ENCODE measurements at places on chromosomes 5 and 9.

- DNase-seq: no peak
Measured at GRCh38 chr9:78371981-78372380, 75.1 kb downstream of the PSAT1 start.

DNA sequence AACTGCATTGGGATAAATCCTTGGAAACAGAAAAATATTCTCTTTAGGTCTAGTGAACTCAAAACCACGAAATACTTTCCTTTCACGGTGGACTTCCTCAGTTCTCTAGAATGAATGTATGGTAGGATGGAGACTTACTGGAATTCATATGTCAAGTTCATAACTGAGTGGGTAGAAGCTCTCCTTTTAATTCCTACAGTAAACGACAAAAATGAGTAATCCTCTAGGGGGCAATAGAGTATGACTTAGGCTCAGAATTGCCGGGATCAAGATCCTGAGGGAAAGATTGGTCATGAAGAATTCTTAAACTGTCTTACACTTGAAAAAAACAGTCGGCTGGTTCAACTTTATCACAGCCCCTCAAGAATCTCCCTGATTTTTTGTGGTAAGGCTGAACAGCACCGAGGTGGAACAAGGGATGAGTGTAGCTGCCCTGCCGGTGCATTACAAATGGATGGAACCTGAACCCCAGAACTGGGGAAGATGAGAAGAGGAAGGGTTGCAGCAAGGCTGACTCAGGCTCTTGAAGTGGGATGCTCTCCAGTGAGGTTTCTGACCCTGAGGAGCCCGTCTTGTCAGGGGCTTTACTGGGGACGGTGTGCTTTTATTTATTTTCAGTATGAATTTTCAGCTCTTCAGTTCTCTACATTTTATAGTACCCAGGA is 14.0 kb upstream of the LOX start:
- DNase-seq: no peak

- no peak for DNase-seq
Measured at GRCh38 chr5:1555808-1556731, 32.3 kb upstream of the LPCAT1 start.

DNA sequence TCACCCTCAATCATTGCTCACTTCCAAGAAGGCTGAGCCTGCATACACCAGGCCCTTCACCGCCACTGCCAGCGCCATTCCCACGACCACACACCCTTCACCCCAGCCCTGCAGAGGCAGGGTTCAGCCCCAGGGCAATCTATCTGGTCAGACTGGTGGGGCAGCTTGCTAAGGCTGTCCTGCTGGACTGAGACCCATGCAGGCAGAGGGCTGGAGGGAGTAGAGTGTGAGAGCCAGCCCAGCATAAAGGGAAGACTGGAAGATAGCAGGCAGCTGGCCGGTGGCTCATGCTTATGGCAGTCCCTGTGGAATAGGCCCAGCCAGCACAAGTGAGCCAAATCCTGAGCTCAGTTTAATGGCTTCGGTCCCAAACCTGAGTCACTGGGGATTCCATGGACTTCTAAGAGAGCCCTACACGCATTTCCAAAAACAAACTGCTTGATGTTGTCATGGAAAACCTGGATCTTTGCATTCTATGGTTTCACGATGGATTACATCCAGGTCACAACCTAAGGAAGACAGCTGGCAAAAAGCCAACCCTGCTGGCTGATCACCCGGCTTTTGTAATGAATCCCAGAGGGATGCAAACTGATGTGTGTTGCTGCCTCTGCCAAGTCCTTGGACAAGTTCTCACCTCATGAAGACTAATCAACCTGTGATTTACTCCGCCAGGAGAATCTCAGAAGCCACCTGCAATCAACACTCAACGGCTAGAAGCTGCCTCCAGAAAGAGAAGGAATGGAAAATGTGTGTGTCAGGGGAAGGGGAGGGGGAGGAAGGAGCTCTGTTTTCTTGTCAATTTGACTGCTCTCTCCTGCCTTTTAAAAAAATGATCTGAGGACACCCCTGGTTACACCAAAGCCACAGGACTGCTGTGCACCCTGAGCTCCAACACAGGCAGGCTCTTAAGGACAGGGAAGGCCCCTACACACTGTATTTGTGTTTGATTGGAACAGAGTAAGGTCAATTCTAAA is 143.6 kb downstream of the LHFPL2 start:
- no peak for DNase-seq

DNA sequence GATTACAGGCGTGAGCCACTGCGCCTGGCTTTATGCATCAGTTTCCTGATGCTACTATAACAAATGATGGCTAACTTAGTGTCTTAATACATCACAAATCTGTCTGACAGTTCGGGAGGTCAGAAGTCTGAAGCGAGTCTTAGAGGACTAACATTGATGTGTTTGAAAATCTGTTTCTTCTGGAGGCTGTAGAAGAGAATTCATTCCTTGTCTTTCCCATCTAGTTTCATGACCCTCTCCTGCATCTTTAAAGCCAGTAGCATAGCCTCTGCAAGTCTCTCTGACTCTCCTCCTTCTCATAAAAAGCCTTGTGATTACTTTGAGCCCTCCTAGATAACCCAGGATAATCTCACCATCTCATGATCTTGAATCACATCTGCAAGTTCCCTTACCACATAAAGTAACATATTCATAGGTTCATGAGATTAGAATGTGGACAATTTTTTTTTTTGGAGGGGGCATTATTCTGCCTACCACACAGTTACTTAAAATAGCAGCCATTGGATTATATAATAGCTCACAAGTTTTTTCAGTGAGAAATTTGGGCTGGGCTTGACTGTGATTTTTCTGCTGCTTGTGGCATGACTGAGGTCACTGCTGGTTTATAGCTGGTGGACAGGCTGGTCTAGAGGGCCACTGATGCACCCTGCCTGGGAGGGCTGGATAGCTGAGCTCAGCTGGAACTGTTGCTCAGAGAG is 134.8 kb downstream of the FBXL7 start:
- no peak for DNase-seq

GRCh38 chr9:121160025-121160424 is 41.6 kb downstream of the RAB14 start:
- DNase-seq: no peak

DNA sequence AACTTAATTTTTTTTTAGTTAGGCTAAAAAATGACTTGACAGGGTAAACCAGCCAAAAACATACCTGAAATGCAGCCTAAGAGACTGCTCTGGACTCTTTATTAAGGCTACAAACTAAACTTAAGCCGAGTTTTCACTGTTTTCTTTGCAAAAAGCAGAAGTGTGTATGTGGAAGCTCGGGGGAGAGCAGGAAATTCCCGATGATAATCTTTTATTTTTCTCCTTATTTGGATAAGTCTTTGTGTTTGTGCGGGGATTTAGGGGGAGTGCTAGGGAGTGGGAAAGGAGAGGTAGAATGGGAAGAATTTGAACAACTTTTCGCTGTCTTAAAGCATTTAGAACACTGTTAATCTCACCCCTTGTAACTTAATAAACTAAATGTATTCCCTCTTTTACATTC is 30.7 kb upstream of the GPR21 start:
- no peak for DNase-seq

- no peak for DNase-seq
Measured at GRCh38 chr9:78171651-78172050, 64.2 kb upstream of the CEP78 start.

- DNase-seq: no peak
Measured at GRCh38 chr9:112605963-112606699, 111.8 kb downstream of the INIP start.

- no peak for DNase-seq
Measured at GRCh38 chr5:135440916-135441315, 6.2 kb downstream of the DCANP1 start.

DNA sequence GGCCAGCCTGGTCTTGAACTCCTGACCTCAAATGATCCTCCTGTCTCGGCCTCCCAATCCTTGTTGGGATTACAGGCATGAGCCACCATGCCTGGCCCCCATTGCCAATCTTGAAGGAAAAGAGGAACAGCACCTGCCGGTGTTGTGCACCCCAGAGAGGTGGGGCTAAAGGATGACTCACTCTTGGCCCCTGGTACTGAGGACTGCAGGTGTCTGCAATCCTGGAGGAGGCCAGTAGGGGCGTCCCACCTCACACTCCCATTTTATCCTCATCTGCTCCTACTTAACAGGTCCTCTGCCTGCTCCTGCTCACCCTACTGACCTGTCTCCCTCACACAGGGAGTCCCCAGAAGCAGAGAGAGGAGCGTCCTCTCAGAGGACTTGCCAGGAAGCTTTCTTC is 390.4 kb downstream of the ARHGEF28 start:
- DNase-seq: no peak

- DNase-seq: no peak
Measured at GRCh38 chr9:89815903-89816573, 211.2 kb downstream of the GADD45G start.

DNA sequence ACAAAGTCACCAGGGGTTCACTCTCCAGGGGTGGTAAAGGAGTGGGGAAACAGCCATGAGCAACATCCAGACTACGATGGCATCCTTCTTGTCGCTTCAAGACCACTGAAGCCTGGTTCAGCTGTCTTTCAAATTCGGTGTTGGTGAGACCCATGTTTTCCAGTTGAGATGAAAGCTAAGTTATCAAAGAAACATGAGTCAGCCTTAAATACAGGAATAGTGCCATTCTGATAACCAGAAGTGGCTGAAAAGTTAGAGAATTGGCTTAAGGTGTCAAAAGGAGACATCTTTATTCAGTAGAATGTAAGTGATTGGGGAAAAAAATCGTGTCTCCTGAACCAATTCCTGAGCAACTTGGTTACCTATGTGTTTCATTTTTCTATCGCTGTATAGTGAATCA is 7.0 kb upstream of the CARD19 start:
- DNase-seq: no peak

DNA sequence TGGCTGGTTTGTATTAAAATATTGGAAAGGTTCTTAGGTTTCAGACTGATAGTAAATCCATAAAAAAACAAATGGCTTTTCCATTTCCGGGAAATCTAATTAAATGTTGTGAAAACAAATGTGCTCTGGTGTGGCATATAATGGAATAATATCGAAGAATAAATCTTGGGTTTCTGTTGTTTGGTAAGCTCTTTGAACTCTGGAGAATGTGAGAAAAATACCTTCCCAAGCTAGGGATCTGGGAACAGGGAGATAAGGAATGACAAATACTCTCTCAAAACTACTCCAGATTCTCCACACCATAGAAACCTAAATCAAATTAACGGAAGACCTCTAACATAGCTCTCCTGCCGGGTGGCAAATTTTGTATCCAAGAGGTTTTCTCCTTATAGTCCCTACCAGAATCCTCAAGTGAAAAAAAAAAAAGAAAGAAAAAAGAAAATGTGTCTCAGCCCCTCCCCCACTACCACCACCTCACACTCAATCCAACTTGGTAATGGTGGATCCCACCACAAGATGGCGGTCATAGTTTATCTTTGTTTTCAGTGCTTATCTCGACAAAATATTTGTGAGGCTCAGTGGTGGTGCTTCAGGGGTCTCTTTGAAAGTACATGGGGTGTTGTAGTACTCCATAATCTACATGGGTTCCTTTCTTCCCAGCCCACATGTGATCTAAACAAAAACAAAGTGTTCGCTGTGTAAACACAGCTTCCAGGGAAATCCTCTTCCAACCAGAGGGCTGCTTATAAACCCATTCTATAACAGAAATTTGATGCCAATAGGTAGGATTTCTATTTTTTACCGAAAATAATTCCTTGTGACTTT is 54.5 kb upstream of the FST start:
- peak; percentile 58 for DNase-seq

DNA sequence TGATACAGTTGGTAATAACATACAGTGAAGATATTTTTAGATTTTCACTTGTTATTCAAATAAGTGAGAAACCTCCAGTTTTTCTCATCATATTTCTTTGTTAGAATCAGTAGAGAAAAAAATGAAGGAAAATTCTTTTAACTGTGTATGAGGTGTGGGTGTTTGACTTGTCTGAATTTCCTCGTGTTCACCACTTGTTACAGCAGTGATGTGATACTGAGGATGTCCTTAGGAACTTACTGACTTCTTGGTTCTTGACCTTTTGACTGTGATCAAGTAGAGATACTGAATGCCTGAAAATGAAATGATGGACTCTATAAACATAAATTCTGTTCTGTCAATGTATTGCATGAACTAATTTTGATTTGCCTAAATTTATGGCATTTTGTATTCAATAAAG is 10.7 kb downstream of the PBX3 start:
- DNase-seq: no peak

- no peak for DNase-seq
Measured at GRCh38 chr5:146836226-146836842, 42.2 kb downstream of the PPP2R2B start.

GRCh38 chr5:35237580-35238376 is 7.5 kb upstream of the PRLR start:
- DNase-seq: no peak

- no peak for DNase-seq
Measured at GRCh38 chr9:9536523-9536922, 1076.3 kb downstream of the PTPRD start.

GRCh38 chr5:8984386-8984785 is 561.5 kb downstream of the SEMA5A start:
- no peak for DNase-seq

GRCh38 chr5:132184588-132184987 is 43.1 kb downstream of the P4HA2 start:
- DNase-seq: no peak

GRCh38 chr5:72387985-72388384 is 67.8 kb downstream of the PTCD2 start:
- DNase-seq: no peak

DNA sequence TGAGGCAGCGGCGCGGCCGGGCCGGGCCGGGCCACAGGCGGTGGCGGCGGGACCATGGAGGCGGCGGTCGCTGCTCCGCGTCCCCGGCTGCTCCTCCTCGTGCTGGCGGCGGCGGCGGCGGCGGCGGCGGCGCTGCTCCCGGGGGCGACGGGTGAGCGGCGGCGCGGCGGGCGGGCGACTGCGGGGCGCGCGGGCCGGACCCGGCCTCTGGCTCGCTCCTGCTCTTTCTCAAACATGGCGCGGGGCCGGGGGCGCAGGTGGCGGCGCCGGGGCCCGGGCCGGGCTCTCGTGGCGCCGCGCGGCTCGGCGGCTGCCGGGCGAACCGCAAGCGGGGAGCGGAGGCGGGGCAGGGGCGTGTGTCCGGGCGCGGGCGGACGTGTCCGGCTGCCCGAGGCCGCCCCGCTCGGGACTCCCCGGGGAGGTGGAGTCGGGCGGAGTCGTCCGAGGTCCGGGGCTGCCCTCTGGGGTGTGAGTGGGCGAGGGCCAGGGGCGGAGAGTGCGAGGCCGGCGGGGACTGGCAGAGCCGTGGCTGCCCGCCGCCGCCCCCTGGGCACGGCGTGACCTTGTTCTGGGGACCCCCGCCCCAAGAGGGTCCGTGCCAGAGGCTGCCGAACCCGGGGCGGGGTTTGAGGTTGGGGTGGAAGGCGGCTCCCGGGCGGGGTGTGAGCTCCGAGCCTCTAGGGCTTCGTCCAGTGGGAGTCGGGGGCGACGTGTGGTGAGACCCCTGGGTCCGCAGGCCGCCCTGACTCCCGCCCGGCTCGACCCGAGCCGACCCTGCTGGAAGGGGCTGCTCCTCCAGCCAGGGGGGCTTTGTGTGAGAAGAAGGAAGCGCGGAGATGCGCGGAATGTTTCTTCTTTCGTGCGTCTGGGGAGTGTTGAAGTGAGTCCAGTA is 485 bp downstream of the TGFBR1 start:
- DNase-seq: no peak

- DNase-seq: peak; percentile 29
Measured at GRCh38 chr5:115170134-115170928, 623 bp upstream of the TRIM36 start.
